ENCODE measurements at places on chromosomes 13 and 19. TPM values are rescaled to one million over a fixed set of nuclear protein-coding genes. Genes with fewer than 3 reads are reported as not detected.

DNA sequence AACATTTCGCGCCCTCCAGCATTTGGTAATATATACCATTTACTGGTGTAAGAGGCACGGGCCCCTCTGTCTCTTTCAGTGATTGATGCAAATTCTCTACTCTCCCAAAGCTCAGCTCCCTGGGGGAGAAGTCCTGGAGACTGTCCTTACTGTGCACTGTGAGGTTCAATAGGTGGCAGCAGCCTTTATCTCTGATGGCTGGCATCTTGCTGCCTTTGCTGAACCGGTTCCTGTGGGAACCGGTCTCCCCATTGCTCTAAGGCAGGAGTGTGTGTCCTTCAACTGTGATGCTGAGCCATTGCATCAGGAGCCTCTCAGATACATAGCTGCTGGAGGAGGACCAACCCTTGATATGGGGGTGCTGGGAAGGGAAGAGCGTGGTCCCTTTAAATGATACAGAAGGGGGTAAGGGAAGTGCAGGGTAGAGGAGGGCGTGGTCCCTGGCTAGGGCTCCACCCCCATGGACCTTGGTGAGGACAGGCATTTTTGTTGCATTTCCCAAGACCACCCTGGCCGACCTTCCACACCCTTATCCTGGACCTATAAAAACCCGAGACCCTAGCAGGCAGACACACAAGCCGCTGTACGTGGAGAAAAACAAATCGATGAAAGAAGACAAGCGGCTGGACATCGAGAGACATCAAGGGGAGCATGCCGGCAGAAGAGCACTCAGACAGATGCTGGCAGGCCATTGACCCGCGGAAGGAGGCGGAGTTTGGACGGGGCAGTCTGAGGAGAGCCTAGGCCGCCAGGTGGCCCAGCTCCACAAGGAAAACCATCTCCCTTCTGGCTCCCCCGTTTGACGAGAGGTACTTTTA is 41.1 kb upstream of the GTF3A start:
- no peak for DNase-seq

DNA sequence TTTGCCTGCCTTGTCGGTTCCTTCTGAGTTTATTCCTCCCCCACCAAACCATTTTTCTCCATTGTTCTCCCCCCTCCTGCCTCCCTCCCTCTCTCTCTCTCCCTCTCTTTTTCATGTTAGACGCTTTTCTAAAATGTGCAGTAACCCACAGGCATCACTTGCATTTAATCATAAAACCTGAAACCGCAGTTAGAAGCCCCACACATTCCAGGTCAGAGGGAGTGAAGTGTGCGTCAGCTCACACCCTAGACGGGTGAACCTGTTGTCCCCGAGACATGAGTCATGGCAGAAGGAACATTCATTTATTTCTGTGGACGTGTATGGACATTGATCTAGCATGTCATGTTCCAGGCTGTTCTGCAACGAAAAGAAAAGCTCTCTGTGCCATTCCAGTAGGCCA is 19.9 kb downstream of the ONECUT3 start:
- no peak for DNase-seq

Gene CATSPERD
- total RNA-seq = not detected

Gene ELSPBP1
- not detected for total RNA-seq

GRCh38 chr13:92494915-92495314 is 731.7 kb upstream of the GPC6 start:
- no peak for DNase-seq

- DNase-seq = peak; percentile 70
Observed at GRCh38 chr19:33794683-33795369, 1.8 kb upstream of the KCTD15 start.

Gene ADAMTSL5
- 22.9 TPM for total RNA-seq

DNA sequence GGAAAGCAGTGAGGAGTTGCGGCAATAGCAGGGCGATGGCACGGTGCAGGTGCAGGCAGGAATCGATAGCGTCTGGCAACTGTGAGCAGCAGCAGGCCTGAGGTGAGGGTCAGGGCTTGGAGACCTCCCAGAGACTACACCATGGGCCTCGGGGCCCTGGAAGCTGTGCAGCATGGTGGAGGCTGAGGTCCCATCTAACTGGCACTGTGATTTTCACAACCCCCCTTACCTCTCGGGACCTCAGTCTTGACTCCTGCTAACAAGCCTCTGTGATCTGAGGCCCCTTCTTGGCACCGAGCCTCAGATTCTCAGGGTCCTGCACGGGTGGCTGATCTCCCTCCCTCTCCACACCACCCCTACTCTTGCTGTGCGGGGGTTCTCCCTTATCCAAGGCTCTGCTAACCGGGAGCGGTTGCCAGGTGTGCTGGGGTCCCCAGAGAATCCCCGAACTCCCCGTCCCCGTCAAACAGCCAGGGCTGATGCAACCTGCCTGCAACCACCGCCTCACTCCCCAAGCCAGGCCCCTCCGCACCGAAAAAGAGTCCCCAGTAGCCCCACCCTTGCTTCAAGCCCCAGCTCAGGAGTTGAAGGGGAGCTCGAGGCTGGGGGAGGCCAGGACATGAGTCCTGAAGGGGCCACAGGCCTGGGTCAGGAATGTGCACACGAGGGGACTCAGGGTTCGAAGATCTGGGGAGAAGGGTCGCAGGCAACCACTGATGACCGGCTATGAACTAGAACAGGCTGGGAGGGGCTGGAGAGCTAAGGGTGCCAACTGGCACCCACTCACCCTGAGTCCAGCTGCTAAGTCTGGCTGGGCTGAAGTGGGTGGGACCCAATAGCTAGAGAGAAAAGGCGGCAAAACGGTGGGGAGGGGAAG is 4.8 kb upstream of the ATF5 start:
- DNase-seq = no peak

Gene MISP3
- total RNA-seq = 7.3 TPM
